ENCODE measurements at places on chromosomes 6 and 20. TPM values are rescaled to one million over a fixed set of nuclear protein-coding genes. Genes with fewer than 3 reads are reported as not detected.

GRCh38 chr6:157461000-157461915, 80.3 kb downstream of the ZDHHC14 start:
- H3K27me3 ChIP-seq = no peaks in the 10 kb centered on the region
- no peaks in the 10 kb centered on the region for H3K4me1 ChIP-seq
- DNase-seq = no peak
- no peaks in the 10 kb centered on the region for H3K36me3 ChIP-seq
- no peak overlapping the region for H3K4me3 ChIP-seq

HRH3 gene
- total RNA-seq = not detected

STMND1 gene
- 0.49 TPM for total RNA-seq

HUS1B gene
- total RNA-seq = 8.8 TPM

SRF gene
- total RNA-seq = 33.2 TPM

TREM2 gene
- total RNA-seq = not detected

- no peak overlapping the region for H3K4me3 ChIP-seq
- H3K27ac ChIP-seq = no peak overlapping the region
- H3K36me3 ChIP-seq = no peaks in the 10 kb centered on the region
- DNase-seq = no peak
Observed at GRCh38 chr6:131068165-131068564, 5.1 kb upstream of the EPB41L2 start.

DNA sequence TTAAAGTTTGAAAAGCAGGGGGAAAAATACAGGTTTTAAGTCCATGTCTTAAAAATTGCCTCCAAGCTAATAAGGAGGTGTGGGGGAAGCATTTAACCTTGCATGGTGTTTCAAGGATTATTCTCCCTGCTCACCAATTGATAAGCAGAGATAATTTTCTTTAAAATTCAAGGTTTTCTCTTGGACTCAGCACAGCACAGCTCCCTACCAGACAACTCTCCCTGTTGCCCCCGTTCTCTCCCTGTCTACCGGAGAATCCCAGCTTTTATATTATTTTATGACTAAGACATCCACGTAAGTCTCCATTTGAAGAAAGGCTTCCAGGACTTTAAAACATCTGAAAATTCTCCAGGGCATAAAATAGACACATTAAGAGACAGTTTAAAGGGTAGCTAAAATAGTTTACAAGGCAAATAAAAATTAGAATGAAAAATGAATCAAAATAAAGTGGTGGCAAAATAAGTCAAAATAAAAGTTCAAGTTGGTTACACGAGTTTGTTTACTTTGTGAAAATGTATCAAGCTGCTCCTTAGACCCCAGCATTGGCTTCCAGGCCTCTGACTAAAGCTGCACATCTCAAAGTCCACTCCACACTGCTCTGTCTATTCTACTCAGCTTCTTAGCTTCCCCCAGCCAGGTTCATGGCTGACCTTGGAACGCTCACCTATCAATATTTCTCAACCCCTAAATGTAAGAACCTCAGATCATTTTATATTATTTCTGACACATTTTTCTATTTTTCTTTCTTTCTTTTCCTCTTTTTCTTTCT, 188.6 kb upstream of the PLCB4 start:
- H3K27ac ChIP-seq = no peak overlapping the region
- DNase-seq = no peak
- H3K4me1 ChIP-seq = no peaks in the 10 kb centered on the region
- H3K4me3 ChIP-seq = no peak overlapping the region
- H3K36me3 ChIP-seq = no peaks in the 10 kb centered on the region

- no peak overlapping the region for H3K27ac ChIP-seq
- H3K27me3 ChIP-seq = no peaks in the 10 kb centered on the region
- no peak overlapping the region for H3K4me3 ChIP-seq
- H3K36me3 ChIP-seq = no peaks in the 10 kb centered on the region
- H3K4me1 ChIP-seq = no peaks in the 10 kb centered on the region
Observed at GRCh38 chr20:58458342-58459057, 56.7 kb downstream of the APCDD1L start.

- no peaks in the 10 kb centered on the region for H3K4me1 ChIP-seq
- no peak overlapping the region for H3K4me3 ChIP-seq
- H3K27ac ChIP-seq = no peak overlapping the region
- H3K36me3 ChIP-seq = no peaks in the 10 kb centered on the region
- H3K27me3 ChIP-seq = no peaks in the 10 kb centered on the region
Observed at GRCh38 chr6:89208551-89208950, 8.6 kb downstream of the GABRR1 start.

EYA2 gene
- total RNA-seq = 3.2 TPM
